ENCODE measurements at places on chromosomes 16 and 17.
A peak's percentile ranks its signal among the peaks of the same experiment; 100 is the strongest.

DNA sequence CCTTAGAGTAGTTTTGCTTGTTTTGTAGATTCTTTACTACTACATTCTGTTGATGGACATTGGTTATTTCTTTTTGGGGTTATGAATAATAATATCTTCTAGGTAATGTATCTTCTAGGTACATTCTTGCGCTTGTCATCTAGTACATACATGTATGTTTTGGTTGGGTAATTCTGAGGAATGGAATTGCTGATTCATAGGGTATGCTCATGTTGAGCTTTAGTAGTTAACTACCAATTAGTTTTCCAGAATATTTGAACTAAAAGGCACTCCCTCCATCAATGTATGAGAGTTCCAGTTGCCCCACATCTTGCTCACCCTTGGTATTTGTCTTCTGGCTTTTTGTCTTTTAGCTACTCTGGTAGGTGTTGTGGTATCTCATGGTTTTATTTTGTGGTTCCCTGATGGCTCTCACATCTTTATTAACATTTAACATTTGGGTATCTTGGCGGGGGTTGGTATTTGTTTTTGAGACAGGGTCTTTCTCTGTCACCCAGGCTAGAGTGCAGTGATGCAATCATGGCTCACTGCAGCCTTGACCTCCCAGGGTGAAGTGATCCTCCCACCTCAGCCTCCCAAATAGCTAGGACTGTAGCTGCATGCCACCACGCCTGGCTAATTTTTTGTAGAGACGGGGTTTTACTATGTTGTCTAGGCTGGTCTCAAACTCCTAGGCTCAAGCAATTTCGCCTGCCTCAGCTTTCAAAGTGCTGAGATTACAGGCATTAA, 47.1 kb downstream of the SLC6A4 start:
- no peak for DNase-seq

DNA sequence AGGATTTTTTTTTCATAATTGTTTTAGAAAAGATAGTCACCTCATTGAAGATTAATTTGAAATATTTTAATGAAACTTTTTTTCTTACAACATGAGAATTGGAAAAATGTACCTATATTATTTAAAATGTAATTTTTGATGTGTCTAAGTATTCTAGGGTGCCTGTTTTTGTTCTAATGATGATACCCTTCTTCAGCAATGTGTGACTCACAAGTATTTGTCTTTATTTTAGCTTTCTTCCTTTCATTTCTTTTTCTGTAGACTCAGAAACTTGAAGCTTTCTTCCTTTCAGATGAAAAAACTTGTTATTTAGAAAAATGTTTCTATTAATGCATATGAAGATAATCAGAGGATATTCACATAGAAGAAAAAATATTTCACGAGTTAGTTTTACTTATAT, 231.8 kb downstream of the BCAS3 start:
- no peak for DNase-seq

GRCh38 chr17:57403236-57403635, 146.9 kb downstream of the MSI2 start:
- no peak for DNase-seq

GRCh38 chr17:6325051-6325450, 109.9 kb downstream of the AIPL1 start:
- DNase-seq: no peak

DNA sequence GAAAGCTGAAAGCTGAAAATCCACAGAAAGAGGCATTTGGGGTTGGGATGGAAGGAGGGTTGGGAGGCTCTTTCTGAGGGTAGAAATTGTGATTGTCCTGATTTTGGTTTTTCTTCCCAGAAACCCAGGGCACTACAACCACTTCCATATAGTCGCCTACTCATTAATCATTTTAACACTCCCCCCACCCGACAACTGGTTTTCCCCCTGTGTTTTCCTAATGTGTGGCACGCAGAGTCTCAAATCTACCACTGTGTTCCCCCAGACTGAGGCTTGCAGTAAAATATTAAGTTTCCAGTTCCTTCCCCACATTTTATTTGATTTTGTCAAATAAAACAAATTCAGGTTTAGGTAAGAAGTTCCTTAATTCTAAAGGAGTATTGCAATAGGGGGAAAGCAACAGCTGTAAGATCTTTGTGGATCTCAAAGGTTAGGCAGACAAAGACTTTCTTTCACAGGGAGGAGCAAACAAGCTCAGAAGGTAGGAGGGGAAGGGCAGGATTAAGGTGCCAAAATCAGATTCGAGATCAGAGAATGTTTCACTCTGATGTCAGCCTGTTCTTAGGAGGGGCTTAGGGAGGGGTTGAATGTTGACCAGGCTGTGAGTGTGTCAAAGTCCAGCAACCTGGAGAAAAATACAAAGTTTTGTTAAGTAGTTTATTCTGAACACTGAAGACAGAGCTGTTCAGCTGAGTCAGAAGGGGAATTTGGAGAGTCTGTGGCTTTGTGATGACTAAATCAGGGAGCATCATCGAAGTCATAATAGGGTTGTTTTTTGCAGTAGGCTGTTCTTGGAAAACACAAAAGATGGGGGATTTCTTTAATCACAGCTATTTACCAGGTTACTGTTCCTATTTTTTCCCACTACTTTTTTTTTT, 3.6 kb downstream of the ZNF267 start:
- DNase-seq: no peak

GRCh38 chr17:34285286-34285792, at the start of gene CCL11:
Gene CCL11, plus strand, starts transcription at chr17:34285742. Its CDS starts 67 bp downstream, at chr17:34285809.
- DNase-seq: no peak

- DNase-seq: no peak
Measured at GRCh38 chr16:9139965-9140364, 48.5 kb downstream of the HAPSTR1 start.

GRCh38 chr16:86337138-86337537, 173.2 kb upstream of the FOXF1 start:
- DNase-seq: no peak

DNA sequence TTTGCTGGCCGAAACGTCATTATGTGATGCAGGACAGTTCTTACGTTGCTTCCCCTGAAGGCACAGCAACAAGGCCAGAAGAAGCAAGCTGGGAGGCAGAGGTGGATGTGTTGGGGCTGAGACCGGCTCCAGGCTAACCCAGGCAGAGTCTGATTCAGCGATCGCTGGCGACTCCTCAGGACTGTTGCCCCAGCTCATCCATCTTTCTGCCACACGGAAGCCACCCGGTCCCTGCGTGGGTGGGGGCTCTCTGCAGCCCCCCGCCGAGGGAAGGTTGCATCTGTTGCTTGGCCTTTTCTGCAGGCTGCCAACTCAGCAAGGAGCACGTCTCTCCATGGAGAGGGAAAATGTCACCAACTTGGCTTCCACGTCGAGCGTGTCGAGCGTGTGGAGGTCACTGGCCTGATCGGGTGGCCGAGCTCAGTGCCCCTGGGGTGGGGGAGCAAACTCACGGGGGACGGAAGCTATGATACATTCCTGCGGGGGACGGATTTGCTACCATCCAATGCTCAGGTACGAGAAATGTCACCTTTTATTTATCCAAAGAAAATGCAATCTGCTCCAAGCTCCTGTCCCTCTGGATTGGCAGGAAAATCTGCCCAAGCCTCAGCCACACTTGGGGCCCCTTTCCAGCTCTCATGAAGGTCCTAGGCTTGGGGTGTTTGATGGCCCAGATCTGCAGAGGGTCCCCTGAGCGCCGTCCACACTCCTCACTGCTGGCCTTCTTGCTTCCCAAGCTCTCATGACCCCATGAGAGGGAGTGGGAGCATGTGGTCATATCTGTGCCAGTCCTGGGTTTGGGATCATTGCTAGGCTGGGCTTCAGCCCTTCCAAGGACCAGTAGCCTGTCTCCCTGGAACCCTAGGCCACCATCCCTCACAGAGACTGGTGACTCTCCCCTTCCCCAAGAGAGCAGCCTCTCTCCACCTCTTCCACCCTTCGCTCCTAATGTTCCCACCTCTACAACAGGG, 69.4 kb downstream of the RPH3AL start:
- DNase-seq: no peak

GRCh38 chr17:67375716-67376115, 1.4 kb upstream of the PITPNC1 start:
- no peak for DNase-seq

DNA sequence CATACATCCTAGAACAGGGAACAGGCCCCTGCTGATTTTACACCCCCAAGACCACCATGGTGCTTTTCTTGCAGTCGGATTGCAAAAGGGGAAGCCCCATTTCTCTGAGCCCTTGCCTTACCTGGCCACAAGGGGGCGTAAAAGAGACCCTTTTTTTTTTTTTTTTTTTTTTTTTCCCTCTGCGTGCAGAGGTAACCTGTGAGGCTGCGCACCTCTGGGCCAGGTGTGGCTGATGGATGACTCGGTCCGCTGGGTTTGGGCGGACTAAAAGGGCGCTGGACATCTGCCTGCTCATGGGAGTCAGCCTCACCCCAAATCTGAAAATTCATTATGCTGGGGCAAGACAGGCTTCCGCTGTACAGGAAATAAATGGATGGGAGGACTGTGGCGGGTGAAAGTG, 281.0 kb downstream of the CBLN1 start:
- no peak for DNase-seq

- DNase-seq: peak; percentile 59
Measured at GRCh38 chr16:29710227-29711219, 31.5 kb downstream of the QPRT start.

DNA sequence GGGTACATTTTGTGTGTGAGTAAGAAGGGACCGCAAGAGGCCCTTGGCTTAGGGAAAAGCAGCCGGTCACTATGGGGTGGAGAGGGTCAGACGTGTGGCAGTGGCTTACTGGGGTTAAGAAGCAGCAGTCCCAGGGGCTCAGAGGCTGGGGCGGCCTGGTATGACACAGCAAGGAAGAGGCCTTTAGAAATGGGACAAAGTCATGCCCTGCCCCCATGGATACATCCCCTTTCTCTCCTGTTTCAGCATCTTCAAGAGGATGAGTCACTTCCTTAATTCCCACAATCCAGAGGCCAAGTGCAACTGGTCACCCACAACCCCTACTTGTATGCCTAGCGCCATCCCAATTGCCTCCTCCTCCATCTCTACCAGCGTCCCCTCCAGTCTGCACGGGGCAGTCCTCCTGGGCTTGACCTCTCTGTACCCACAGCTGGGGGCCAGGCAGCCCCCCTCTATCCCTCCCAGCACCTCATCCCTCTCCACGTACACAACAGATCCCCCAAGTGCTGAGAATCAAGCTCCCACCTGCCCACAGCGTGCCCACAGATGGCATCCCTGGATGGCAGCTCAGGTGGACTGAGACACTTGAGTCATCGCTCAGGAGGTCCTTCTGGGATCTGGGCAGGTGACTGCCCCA, 6.9 kb upstream of the EFTUD2 start:
- no peak for DNase-seq

- DNase-seq: no peak
Measured at GRCh38 chr16:84373907-84374489, 5.7 kb downstream of the ATP2C2 start.

DNA sequence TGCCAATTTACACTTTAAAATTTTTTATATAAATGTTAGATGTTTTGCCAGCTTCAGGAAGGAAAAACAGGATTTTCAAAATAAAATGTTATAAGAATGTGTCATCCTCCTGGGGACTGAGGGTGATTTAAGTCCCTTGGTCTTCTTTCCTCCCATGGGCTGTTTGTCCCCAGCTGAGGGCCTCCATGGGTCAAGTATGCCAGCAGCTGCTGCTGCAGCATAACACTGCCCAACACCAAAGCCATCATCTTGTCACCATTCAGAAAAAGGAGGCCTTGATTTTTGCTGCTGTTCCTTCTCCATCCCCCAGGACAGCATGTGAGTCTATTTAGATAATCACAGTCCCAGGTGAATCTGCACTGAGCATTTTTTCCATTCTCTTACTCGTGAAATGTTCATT, 188.5 kb downstream of the LGALS9B start:
- no peak for DNase-seq

- no peak for DNase-seq
Measured at GRCh38 chr17:80722661-80723060, 178.0 kb downstream of the RPTOR start.

- no peak for DNase-seq
Measured at GRCh38 chr17:19508577-19508867, 25.1 kb upstream of the SLC47A1 start.

DNA sequence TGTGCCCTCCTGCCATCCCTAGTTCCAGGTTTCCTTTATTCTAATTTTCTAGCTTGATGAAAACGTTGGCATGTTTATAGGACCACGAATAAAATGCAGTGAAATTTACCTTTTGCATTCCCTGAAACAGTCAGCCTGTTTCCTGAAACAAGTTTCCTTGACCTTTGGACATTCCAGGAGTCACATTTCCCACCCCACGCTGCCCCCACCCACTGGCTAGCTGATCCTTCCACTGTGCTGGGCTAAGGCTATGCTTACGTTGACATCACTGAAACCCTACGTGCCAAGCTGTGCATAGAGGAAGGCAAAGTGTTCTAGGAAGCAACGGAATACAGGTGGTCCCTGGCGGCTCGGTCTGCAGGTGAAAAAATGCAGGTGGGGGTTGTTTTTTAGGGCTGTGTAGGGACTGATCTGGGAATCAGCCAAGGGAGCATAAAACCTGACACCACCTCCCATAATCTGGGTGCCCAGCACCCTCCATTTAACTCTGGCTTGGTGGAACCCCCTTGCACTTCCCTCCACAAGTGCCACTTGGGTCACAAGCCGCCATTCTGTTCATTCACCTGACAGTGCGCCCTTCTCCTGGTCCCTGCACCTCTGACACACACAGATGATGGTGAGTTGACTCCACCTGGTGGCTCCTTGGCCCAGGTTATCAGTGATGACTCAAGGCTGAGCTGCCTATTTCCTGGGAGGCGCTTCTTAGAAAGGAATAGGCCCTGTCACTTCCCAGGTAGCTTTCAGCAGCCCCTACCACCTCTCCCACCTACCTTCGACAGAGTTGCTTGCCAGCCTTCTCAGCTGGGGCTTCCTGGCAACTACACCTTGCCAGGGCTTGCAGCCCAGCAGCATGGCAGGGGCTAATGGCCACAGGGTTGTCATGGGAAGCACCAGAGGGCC, 83.7 kb downstream of the N4BP1 start:
- DNase-seq: no peak

DNA sequence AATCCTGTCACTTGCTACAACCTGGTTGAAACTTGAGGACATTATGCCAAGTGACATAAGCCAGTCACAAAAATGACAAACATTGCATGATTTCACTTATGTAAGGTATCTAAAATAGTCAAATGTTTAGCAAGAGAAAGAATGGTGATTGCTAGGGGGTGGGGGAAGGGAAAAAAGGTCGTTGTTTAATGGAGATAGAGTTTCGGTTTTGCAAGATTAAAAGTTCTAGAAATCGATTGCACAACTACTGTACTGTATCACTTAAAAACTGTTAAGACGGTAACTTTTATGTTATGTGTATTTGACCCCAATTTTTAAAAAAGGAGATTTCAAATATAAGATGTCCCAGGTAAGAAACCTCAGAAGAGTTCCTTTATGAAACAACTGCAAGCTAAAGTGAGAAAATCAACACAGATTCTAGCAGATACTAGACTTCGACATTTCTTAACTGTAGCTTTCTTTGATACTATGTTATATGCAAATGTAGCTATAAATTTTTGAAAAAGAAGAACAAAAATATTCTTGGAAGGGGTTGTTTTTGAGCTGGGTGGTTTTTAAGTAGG, 5.9 kb downstream of the MEOX1 start:
- no peak for DNase-seq

GRCh38 chr17:6660805-6661463, 9.4 kb downstream of the C17orf100 start:
- no peak for DNase-seq

All from left kidney (tissue), 8 donors.